ENCODE measurements at places on chromosomes 3 and 15.

GRCh38 chr15:27059610-27060202 is 88.7 kb downstream of the GABRG3 start:
- ATAC-seq: peak; percentile 44

GRCh38 chr3:187368251-187369088 is at the start of gene RTP4:
Gene RTP4 (plus strand): TSS chr3:187368385. CDS start chr3:187368442, 57 bp downstream.
- peak; percentile 80 for ATAC-seq

GRCh38 chr15:72206677-72207000 is 9.1 kb upstream of the GRAMD2A start:
- no peak for ATAC-seq

GRCh38 chr3:62319570-62320243 is 53.6 kb downstream of the FEZF2 start:
- ATAC-seq: no peak

GRCh38 chr3:50339485-50340146 is 1.0 kb downstream of the RASSF1 start:
- no peak for ATAC-seq

GRCh38 chr15:47725906-47726305 is 8.6 kb downstream of the SEMA6D start:
- no peak for ATAC-seq
